Left cardiac atrium (tissue), 4 donors: ENCODE measurements at places on chromosomes 5 and 9.

GRCh38 chr5:174096619-174097018, 51.1 kb downstream of the NSG2 start:
- no peak for DNase-seq

GRCh38 chr5:112390327-112390726, 28.8 kb downstream of the EPB41L4A start:
- DNase-seq: no peak

DNA sequence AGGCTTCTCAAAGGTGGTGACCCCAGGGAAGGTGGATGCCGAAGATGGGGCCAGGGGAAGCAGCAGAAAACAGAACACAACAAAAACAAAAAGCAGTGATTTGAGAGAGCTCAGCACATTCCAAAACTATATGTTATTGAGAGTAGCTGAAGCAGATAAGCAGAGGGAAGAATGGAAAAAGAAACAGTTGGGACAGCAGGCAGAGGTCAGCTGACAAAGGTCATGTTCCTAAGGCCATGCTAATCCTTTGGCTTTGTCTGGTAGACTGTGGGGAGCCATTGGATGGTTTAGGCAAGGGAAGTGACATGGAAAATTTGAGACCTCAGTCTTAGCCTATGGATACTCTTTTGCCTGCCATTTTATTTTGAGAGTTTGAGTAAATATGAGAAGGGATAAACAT, 14.5 kb downstream of the DMGDH start:
- no peak for DNase-seq

DNA sequence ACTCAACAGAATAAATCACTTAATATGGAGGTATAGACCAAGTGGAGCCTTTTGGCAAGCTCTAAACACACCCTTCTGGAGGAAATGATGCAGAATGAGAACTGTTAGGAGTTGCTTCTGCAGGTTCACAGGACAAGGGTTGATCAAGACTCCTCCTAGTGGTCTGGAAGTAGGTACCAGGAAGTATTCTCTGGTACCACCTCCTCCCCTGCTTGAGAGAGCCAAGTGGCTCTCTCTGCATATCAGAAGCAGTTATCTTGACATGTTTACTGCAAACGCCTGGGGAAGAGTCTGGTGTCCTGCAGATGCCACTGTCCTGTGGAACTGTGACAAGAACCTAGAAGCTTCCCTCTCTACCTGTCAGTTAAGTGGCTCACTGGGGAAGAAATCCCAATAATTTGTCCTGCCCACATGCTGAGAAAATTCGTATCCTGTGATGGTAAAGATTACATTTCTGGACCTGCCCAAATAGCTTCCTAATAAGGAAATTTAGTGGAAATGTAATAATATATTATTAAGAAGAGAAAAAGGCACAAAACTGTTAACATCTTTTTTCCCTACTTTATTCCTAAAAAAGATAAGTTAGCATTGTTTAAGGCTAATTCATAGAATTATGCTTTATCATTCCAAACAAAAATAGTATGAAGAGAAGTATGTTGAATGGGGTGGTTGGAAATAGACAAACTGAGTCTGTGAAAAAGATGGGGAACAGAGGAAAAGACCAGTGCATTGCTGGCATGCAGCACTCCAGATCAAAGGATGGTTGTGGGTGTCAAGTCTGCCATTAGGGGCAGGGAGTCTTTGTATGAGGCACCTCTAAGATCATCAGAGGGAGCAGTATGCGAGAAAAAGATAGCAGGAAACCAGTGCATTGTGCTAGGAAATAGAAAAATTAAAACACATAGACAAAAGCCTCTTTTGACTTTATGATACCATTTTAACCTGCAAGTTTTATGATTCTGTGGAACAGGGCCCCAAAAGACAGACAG, 118.8 kb downstream of the CDC42SE2 start:
- no peak for DNase-seq

DNA sequence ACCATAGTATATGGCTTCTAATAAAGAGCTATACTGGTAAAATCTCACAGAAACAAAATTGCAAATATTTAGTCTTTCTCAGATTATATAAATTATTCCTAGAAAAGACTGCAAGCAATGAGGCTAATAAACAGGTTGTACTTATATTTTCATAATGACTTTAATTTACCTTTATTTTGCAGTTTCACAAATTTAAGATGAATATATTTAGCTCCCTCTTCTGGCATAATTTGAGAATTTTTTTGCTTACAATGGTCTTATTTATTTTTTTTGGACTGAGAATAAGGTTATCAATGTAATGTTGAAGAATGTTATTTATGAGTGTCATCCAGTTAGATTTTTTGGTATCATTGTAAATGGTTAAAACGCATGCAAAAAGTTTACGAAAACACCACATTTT, 56.7 kb downstream of the PIK3R1 start:
- DNase-seq: no peak

- no peak for DNase-seq
These were observed 792.8 kb upstream of the NUDT12 start for GRCh38 chr5:104355350-104355749.

GRCh38 chr5:170285181-170285580, 12.4 kb downstream of the LCP2 start:
- no peak for DNase-seq

GRCh38 chr9:99573886-99574285, 247.8 kb upstream of the NR4A3 start:
- DNase-seq: no peak

DNA sequence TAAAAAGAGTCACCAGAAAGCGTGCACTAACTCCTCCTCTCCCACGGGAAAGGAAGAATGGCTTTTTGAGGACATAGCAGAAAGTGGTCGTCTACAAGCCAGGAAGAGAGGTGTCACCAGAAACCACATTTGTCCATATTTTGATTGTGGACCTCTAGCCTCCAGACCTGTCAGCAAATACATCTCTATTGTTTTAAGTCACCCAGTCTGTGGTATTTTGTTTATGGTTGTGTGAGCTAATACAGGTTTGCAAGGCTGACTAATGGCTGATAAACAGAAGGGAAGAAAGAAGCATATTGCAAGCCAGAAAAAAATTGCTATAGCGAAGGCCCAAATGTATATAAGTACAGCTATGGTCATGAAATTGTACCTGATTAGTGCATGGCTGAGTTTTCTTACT, 21.4 kb downstream of the WDR70 start:
- DNase-seq: no peak

DNA sequence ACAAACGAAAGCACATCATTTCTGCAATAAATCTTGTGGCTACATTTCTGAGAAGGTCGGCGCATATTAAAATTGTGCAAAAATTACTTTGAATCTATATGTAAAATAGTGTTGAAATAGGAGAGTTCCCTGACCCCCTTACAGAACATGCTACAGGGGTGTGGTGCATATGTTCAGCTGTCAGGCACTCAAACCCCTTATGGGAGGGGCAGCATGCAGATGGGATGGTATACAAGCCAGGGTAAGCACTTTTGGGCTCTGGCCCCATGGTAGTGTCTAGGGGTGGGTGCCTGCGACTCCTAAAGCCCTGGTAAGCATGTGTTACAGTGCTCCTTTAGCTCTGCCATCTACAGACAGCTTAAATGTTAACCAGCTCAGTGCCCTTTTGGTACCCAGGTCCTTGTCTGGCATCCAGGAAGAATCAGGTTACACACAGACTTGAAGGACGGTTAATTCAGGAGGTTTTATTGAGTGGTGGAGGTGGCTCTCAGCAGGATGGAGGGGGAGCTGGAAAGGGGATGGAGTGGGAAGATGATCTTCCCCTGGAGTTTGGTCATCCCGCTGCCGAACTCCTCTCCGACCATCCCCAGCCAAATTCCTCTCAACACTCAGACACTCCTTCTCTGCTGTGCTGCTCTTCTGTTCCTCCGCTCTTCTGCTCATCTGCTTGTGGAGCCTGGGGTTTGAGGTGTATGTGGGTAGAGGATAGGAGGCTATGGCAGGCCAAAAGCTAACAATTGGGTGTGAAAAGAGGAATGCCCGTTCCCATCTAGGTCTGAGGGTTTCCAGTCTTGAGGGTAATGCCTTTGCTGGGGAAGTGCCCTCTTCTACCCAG, 84.6 kb upstream of the RASEF start:
- no peak for DNase-seq

DNA sequence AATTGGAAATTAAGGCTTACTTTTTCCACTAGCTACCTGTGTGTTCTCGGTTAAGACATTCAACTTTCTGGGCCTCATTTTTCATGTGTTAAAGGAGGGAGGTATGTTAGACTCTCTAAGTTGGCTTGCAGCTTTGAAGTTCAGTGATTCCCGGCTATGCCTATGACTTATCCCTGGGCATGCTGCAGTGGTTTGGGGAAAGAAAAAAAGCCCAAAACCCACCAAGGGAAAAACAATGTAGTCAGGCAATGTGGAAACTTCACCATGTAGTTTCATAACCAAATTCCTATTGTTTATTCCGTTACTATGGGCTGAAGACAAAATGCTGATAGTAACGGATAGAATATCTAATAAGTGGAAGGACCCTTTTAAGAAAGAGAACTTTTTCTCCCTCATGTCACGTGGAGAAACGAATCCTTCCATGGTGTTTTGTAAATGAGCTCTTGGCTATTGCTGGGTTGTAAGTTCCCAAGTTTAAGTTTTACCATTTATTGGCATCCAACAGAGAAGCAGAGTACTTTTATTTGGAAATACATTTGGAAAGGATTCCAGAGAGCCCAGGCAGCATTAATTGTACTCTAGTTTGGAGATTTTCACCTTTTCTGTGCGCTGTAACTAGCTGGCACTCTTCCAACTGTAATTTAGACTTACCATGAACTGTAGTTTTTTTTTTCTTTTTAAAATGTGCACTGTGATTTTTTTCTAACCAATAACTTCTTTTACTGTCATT, 84.9 kb upstream of the MPDZ start:
- DNase-seq: no peak

GRCh38 chr5:145847499-145848497, 12.7 kb upstream of the PRELID2 start:
- no peak for DNase-seq
